ENCODE measurements at places on chromosomes 7 and 10. TPM values are rescaled to one million over a fixed set of nuclear protein-coding genes. Genes with fewer than 3 reads are reported as not detected.

GRCh38 chr10:119253433-119254174 is 46.2 kb downstream of the GRK5 start:
- DNase-seq: no peak

GRCh38 chr10:61832866-61833481 is 68.5 kb upstream of the ARID5B start:
- no peak for DNase-seq

GRCh38 chr10:677750-678661 is 11.5 kb downstream of the DIP2C start:
- no peak for DNase-seq

- DNase-seq: no peak
Observed at GRCh38 chr7:130850956-130851355, 116.9 kb upstream of the KLF14 start.

The GPR26 gene
- not detected for total RNA-seq

The SH2B2 gene
- 11.5 TPM for total RNA-seq

DNA sequence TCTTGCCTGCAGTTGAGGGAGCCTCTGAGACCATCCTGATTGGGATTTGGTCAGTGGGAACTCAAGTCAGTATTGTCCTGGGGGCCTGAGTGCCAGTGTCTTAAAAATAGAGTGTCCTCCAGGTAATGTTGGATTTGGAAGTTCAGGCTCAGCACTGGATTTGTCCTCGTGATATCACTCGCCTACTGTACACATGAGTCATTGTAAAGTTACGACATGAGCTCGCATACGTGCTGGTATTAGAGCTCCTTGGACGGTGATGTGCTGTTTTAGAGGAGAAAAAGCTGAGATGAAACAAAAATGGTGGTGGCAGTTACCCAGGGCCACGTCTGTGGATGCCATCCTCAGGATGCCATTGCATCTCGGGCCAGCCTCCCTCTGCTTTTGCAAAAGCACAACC is 78.2 kb downstream of the MGMT start:
- DNase-seq: no peak

DNA sequence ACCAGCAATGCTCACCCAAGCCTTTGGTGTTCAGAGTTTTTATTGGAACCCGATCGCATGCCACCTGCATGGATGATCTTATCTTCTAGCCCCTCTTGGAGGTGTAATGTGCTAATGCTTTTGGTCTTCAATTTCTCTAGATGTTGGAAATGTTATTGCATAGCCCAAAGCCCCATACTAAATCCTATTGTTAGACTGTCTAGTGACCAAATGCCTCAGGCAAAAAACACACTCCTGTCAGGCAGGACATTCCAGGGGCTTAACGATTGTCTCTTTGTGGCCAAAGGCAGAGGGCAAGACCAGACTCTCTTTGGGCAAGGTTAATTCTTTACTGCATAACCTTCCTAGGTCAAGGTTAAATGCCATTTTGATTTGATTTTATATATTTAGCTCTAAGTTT is 187.9 kb downstream of the BMPER start:
- no peak for DNase-seq

The SLC18A2 gene
- 0.20 TPM for total RNA-seq

GRCh38 chr7:102817616-102818573 is 69.1 kb downstream of the FAM185A start:
- no peak for DNase-seq

GRCh38 chr7:33744293-33745075 is 160.9 kb upstream of the BMPER start:
- DNase-seq: no peak

- DNase-seq: no peak
Observed at GRCh38 chr7:45099891-45100760, 11.4 kb upstream of the NACAD start.

- no peak for DNase-seq
Observed at GRCh38 chr10:132113766-132114365, 48.1 kb downstream of the JAKMIP3 start.

The MRLN gene
- total RNA-seq: not detected

DNA sequence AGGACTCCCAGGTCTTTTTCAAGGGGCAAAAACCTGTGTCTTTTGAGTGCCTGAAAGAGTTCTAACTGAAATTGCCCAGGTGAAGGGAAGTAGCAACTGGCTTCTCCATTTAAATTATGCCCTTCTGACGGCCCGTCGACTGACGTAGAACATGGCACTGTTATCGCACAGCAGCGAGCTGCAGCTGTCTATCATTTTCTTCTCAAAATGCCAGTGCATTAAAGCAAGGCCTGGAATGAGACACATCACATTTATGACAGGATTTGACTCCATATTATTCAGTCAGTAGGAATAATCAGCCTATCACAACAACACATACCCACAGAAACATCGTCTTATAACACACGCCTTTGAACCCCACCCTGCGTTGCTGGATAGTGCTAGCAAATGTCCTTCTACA is 69.7 kb downstream of the CELF2 start:
- no peak for DNase-seq

- DNase-seq: no peak
Observed at GRCh38 chr10:86506499-86506898, 15.1 kb downstream of the WAPL start.

GRCh38 chr10:88735661-88736060 is 24.2 kb upstream of the LIPN start:
- no peak for DNase-seq

- DNase-seq: no peak
Observed at GRCh38 chr10:111970111-111970510, 213.5 kb downstream of the GPAM start.

GRCh38 chr10:69051303-69051702 is 36.6 kb upstream of the SRGN start:
- no peak for DNase-seq
